Activated CD8-positive, alpha-beta memory T cell treated with anti-CD3 and anti-CD28 coated beads, Interleukin-2, amount 50 U/mL, for 4 hours (primary cell): ENCODE measurements at places on chromosomes 6 and 20.

GRCh38 chr6:163198396-163198795 is 216.1 kb upstream of the QKI start:
- DNase-seq = no peak

- no peak for DNase-seq
Measured at GRCh38 chr20:42401613-42402012, 783.4 kb upstream of the CHD6 start.

DNA sequence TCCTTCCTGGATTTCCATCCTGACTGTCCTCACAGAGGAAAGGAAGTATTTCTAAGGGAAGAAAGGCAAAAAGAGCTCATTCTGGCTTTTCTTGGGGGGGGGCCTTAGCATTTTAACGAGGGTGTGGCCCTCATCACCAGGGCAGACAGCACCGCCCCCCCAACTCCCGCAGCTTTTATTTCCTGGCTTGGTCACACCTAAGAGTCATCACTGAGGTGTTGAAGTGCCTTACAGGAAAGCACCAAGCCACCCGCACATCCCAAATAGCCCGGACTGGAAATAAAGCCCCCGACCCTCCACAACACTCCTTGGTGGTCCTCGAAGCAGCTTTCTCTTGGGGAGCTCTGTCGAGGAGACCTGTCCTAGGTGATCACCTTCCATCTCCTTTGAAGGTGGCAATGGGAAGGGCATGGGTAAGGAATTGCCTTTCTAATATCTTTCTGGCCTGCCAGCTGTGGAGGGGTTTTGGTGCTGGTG is 1.3 kb downstream of the PTK7 start:
- no peak for DNase-seq

GRCh38 chr6:161890133-161890831 is 616.4 kb upstream of the AGPAT4 start:
- no peak for DNase-seq

DNA sequence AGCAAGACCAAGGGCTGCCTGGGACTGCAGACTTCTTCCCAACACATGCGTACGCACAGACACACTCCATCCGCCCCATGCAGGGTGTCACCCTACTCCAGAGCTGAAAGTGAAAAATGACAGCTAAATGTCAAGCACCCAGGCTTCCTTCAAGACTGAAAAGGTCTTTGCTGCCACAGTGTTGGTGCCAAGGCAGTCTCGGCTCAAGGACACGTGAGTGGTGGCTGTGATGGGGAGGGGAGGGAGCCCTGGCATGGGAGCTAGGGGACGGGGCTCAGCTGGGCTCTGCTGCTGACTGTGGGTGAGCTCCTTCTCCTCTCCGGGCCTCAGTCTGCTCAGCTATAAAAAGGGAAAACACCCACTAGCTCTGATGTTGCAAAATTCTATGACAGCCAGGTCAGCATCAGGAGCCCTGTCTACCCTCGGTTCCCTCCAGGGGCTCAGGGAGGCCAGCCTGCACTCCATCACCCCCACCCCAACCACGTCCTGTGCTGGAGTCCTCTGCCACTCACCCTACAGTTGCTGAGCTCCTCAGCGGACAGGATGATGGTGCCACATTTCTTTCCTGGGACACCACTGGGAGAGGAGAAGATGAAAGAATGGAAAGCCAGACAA is 47.6 kb downstream of the CPNE5 start:
- DNase-seq = no peak

- DNase-seq = no peak
Measured at GRCh38 chr6:149093643-149094042, 223.9 kb upstream of the TAB2 start.

DNA sequence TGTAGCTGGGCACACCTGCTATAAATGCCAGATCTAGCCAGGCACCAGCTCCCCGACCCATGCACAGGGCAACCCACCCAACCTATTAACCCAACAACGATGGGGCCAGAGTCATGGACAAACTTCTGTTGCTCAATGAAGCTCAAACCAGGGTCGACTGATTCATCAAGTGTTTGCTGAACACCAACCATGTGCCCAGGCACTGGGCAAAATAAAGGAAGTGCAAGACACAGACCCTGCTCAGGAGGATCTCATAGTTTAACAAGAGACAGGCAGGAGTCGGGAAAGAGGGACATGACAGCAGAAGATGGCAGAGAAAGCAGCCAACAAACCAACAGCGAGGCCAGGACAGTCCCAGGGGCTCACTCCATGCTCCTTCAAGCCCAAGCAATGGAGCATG is 18.8 kb downstream of the KCNK5 start:
- DNase-seq = no peak

- no peak for DNase-seq
Measured at GRCh38 chr6:111870051-111870741, 3.1 kb downstream of the FYN start.

- DNase-seq = no peak
Measured at GRCh38 chr6:20924911-20925543, 390.8 kb downstream of the CDKAL1 start.

DNA sequence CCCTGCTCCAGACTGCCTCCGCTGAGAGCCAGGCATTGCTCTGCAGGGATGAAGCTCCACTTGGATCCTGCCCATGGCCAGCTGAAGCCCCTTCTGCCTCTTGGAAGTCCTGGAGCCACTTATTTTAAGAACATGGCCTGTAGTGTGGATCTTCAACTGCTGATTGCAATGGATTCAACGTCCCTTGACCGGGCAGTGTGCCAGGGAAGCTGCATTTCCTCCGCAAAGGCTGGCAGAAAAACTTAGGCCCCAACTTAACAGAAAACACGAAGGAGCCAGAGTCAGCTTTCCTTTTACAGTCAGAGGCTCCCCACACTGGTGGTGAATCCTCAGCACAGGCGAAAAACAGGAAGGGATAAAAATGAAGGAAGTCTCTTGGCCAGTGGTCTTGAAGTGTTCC is 26.3 kb upstream of the FOXQ1 start:
- DNase-seq = no peak

DNA sequence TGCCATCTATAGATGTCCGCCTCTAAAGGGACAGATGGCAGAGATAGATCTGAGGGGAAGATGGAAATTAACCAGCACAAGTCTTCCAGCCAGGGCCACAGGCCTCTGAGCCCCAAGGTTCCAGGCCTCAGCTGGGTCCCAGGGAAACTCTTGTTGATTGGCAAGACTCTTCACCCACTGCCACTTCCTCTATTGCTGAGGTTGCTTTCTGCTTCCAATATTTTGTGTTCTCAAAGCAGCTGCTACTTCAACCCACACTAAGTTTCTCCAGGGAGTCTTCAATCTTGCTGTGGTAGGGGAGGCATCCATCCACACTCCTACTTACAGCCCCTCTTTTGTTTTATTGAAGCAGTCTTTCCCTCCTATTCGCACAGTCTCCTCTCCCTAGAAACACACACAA is 36.4 kb upstream of the SASH1 start:
- no peak for DNase-seq

DNA sequence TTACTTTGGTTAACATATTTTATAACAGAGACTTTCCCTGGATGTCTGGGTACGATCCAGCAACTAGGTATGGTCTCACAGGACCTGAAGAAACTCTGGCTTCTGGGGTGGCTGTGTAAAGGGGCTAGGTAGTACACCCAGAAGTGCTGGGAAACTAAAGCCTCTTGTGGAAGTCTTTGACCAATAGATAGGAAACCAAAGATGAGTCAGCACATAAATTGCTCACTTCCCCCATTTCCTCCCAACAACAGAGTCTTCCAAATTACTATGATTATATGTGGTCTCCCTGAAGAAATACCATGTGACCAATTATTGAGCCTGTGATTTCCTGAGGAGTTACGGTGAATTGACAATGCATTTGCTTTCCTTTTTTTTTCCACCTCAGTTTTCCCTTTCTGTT is 26.8 kb upstream of the TBX18 start:
- DNase-seq = no peak

DNA sequence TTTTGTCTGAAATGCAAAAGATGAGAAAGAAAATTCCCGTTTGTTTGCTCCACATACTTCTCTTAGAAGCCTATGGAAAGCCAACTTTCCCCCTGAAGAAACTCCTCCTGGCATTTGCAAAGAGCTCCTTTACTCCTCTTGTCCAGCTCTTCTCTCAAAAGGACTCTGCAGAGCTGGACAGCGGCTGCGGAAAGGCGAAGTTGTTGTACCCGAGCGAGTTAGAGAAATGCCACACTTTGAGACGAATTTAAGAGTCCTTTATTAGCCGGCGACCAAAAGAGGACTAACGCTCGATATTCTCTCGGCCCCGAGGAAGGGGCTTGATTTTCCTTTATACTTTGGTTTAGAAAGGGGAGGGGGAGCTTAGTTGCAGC is 157.8 kb downstream of the TRIM27 start:
- DNase-seq = no peak

- DNase-seq = no peak
Measured at GRCh38 chr6:38524436-38525145, 115.1 kb downstream of the BTBD9 start.

- DNase-seq = no peak
Measured at GRCh38 chr20:49891476-49892110, 23.7 kb downstream of the SPATA2 start.

- DNase-seq = no peak
Measured at GRCh38 chr20:2771631-2772080, 28.8 kb downstream of the CPXM1 start.

DNA sequence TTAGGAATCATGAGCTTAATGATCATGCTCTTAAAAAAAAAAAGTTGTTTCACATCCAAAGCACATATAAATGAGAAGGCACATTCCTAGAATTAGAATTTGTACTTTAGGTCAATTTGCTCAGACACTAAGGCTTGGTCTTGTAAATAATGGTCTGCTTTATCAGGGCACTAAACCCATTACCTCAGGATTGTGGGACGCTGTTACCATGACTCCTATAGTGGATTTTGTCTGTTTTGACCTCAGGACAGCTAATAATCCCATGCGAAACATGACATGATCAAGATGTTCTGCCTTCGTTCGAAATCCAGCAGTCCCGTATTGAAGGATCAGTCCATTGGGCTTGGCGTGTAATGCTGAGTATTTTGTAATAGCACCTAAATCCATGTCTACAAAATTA is 2.4 kb downstream of the PGM3 start:
- DNase-seq = no peak

GRCh38 chr6:143675946-143676345 is 1.8 kb upstream of the PHACTR2 start:
- DNase-seq = no peak

DNA sequence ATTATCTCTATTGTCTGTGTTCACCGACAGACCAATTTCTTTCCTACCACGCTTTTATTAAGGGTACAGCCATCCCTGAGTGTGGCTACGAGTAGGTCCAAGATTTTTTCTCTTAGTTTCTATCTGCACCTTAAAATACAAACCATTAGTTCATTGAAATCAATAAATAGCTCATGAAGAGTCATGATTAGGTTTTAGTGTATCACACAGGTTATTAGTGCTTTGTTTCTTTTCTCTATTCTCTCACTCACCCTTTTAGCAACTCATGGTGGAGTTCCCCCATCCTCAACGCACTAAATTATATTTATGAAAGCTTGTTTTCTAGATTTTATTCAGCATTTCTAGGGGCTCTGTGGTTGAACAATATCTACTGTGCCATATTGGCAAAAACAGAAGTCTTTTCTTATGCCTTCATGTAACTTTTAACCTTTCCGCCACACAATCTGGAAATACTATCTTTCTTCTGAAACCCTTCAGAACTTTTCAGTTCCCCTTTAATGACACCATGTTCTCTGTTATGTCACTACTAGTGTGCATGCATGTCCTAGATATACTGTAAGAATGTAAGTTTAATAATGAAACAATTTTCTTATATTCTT is 128.2 kb upstream of the LAMA2 start:
- DNase-seq = no peak

- no peak for DNase-seq
Measured at GRCh38 chr20:63145156-63145555, 70.8 kb downstream of the YTHDF1 start.

- no peak for DNase-seq
Measured at GRCh38 chr6:139800837-139801236, 426.4 kb upstream of the CITED2 start.
